ENCODE measurements at places on chromosomes 4 and X.

- peaks cover 29% of the 10 kb centered on the region for H3K36me3 ChIP-seq
- H3K4me3 ChIP-seq = peak overlapping the region; percentile 73
- H3K27ac ChIP-seq = peak overlapping the region; percentile 77
- H3K4me1 ChIP-seq = peaks cover 19% of the 10 kb centered on the region
These were observed 1.3 kb downstream of the CASP3 start for GRCh38 chr4:184648054-184648312.

DNA sequence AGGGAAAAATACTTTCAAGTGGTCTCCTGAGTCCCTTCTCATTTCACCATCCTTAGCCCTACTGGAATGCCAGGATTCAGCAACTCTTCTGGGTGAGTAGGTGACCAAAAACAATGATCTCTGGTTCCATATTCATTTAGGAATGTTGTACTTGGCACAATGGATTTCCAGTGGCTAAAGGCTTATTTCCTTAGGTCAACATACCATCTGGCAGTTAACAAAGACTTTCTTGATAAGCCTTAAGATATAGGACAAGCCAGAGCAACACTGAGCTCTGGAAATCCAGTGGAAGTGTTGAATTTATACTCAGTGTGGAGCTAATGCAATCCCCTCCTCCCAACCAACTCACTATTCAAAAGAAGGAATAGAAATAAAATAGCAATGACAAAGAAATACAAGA, 139.4 kb upstream of the EMCN start:
- no peaks in the 10 kb centered on the region for H3K4me1 ChIP-seq
- H3K27ac ChIP-seq = no peak overlapping the region
- H3K36me3 ChIP-seq = no peaks in the 10 kb centered on the region

GRCh38 chr4:62262676-62263075, 1062.5 kb downstream of the ADGRL3 start:
- H3K27me3 ChIP-seq = no peaks in the 10 kb centered on the region
- DNase-seq = no peak
- no peaks in the 10 kb centered on the region for H3K36me3 ChIP-seq
- no peaks in the 10 kb centered on the region for H3K4me1 ChIP-seq
- H3K27ac ChIP-seq = no peak overlapping the region

GRCh38 chr4:152970102-152970820, 34.1 kb downstream of the FHDC1 start:
- H3K4me3 ChIP-seq = no peak overlapping the region
- H3K4me1 ChIP-seq = no peaks in the 10 kb centered on the region
- no peaks in the 10 kb centered on the region for H3K27me3 ChIP-seq
- H3K36me3 ChIP-seq = peaks cover under 1% of the 10 kb centered on the region
- no peak for DNase-seq

- no peaks in the 10 kb centered on the region for H3K4me1 ChIP-seq
- no peak overlapping the region for H3K27ac ChIP-seq
- no peak for DNase-seq
- no peaks in the 10 kb centered on the region for H3K27me3 ChIP-seq
These were observed 20.8 kb downstream of the ABHD18 start for GRCh38 chr4:127985989-127986388.

DNA sequence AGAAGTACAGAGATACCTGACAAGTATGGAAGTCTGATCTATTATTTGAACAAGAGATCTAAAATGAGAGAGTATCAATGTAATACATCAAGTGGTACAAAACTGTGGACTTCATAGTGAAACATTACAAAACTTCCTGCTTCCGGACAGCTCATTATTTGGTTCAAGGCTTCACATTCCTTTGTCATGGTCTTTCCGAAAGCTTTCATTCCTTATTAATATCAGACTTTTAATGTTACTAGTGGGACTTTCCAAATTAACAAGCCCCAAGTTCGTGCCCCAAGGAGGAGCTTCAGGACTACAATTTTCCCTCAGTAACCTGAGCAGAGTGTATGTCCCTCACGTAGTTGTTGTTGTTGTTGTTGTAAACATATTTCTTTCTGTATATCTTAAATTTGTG, 1.2 kb downstream of the CHIC2 start:
- no peaks in the 10 kb centered on the region for H3K27me3 ChIP-seq
- H3K4me1 ChIP-seq = peaks cover 31% of the 10 kb centered on the region
- peak overlapping the region; percentile 73 for H3K27ac ChIP-seq
- H3K36me3 ChIP-seq = peaks cover 29% of the 10 kb centered on the region
- H3K4me3 ChIP-seq = peak overlapping the region; percentile 75

DNA sequence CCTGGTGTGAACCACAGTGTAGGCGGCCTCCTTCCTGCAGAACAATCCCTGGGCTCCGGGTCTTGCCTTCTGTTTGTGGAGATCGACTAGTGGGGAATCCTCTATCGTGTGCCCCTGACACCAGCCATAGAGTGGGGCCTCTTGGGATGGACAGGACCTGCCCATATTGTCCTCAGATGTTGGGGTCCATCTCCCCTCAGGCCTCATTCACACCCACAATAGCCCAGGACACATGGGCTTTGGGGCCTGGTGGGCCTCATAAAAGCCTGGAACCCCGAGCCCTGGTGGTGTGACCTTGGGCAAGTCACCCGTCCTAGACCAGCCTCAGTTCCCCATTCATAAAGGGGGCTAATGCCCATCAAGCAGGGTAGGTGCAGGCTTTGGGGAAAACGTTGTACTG, 13.2 kb upstream of the GAGE10 start:
- H3K36me3 ChIP-seq = peaks cover 9% of the 10 kb centered on the region
- peaks cover 6% of the 10 kb centered on the region for H3K4me1 ChIP-seq
- no peak for DNase-seq
- peaks cover 8% of the 10 kb centered on the region for H3K27me3 ChIP-seq
- H3K4me3 ChIP-seq = no peak overlapping the region

DNA sequence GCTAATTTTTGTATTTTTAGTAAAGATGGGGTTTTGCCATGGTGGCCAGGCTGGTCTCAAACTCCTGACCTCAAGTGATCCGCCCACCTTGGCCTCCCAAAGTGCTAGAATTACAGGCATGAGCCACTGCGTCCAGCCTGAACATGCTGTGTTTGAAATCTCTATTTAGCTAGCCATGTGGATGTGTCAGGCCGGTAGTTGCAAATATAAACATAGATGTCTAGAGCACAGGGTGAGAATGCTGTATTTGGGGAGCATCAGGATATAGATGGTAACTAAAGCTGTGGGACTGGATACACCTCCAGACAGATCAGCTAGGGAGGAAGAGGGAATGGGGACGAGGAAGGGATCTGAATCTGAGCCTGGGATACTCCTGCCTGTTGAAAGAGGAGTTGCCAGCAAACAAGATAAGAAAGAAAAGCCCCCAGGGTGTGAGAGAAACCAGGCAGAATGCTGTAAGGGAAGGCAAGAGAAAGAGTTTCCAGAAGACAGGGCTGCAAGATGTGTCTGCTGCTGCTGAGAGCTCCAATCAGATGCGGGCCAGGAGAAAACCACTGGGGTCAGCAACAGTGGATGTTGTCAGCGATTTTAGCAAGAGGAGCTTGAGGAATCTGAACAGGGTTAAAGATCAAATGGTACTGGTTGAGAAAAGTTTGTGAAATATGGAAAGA, 177.4 kb downstream of the PALLD start:
- no peaks in the 10 kb centered on the region for H3K36me3 ChIP-seq
- H3K4me1 ChIP-seq = no peaks in the 10 kb centered on the region
- no peaks in the 10 kb centered on the region for H3K27me3 ChIP-seq
- H3K27ac ChIP-seq = no peak overlapping the region
- DNase-seq = no peak

- H3K36me3 ChIP-seq = no peaks in the 10 kb centered on the region
- no peaks in the 10 kb centered on the region for H3K27me3 ChIP-seq
- H3K4me1 ChIP-seq = peaks cover 12% of the 10 kb centered on the region
- H3K4me3 ChIP-seq = no peak overlapping the region
These were observed 92.3 kb downstream of the UCHL1 start for GRCh38 chr4:41349021-41349420.

- H3K36me3 ChIP-seq = no peaks in the 10 kb centered on the region
- H3K4me3 ChIP-seq = no peak overlapping the region
- no peak overlapping the region for H3K27ac ChIP-seq
- H3K4me1 ChIP-seq = no peaks in the 10 kb centered on the region
- H3K27me3 ChIP-seq = no peaks in the 10 kb centered on the region
- DNase-seq = peak; percentile 49
These were observed 119.2 kb downstream of the IRF2 start for GRCh38 chr4:184355111-184355604.

DNA sequence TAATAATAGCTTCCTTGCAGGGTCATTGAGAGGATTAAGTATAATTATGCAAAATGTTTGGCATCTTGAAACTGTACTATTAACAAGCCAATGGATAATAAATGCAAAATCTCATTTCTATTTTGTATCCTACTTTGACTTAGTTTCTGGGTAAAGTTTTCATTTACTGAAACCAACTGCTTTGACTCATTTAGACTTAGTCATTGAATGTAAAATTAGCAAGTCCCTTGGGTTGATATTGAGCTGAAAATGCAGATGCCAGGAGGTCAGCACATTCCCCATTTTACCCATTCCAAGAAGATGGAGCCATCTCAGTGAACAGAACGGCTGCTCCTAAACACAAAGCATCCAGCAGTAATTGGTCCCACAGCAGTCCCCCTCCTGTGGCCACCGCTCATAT, 74.7 kb upstream of the GATB start:
- DNase-seq = no peak
- H3K4me1 ChIP-seq = no peaks in the 10 kb centered on the region
- H3K27ac ChIP-seq = no peak overlapping the region
- no peaks in the 10 kb centered on the region for H3K36me3 ChIP-seq
- no peak overlapping the region for H3K4me3 ChIP-seq
- H3K27me3 ChIP-seq = peaks cover 34% of the 10 kb centered on the region

DNA sequence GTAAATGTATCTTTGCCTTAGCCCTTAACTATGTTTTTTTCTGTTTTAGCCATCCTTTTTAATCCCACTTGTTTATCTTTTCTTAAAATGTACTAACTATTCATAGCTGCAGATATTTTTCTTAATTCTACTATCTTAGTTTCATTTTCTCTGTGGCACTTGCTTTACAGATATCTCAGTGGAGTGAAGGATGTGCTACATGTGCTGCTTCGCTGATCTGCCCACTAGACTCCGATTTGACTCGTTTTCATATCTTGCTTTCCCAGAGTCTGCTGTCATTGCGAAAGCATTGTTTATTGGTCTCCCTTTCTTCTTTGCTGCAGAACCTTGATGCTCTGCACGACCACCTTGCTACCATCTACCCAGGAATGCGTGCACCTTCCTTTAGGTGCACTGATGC, 30.6 kb downstream of the GUCY1B1 start:
- H3K4me3 ChIP-seq = no peak overlapping the region
- no peak for DNase-seq
- H3K27me3 ChIP-seq = no peaks in the 10 kb centered on the region
- H3K4me1 ChIP-seq = no peaks in the 10 kb centered on the region

GRCh38 chr4:76898385-76898692, 395 bp upstream of the SOWAHB start:
- H3K4me1 ChIP-seq = peaks cover 11% of the 10 kb centered on the region
- peaks cover 16% of the 10 kb centered on the region for H3K36me3 ChIP-seq

DNA sequence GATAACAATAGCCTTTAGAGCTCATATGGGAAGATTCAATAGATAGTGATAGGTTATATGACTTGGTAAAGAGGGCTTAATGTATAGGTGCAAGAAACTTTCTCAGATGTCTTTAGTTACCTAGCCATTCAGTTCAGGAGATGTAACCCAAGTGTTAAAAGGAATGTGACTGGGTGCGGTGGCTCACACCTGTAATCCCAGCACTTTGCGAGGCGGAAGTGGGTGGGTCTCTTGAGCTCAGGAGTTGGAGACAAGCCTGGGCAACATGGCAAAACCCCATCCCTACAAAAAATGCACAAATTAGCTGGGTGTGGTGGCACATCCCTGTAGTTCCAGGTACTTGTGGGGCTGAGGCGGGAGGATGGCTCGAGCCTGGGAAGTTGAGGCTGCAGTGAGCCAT, 7.9 kb downstream of the TET2 start:
- H3K36me3 ChIP-seq = no peaks in the 10 kb centered on the region
- no peak overlapping the region for H3K4me3 ChIP-seq
- DNase-seq = no peak
- no peaks in the 10 kb centered on the region for H3K27me3 ChIP-seq
- no peaks in the 10 kb centered on the region for H3K4me1 ChIP-seq
- H3K27ac ChIP-seq = no peak overlapping the region

DNA sequence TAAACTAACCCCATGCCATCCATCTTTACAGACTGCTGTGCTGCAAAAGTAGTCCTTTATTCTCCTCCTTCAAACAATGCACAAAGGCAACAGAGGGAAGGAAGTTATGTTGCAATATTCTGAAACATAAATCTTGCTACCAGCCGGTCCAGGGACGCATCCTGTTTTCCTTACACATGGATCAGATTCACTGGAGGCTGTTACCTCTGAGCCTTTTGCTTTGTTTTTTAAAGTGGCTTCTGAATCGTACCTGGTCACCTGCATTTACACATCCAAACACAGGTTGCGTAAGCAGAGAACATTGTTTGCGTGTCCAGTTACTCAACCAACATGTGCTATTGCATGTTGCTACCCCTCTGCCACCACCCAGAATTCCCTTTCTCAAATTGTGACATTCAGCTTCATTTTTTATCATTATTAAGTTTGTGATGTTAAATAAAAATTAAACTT, 8.8 kb downstream of the PPARGC1A start:
- H3K36me3 ChIP-seq = no peaks in the 10 kb centered on the region
- DNase-seq = no peak
- no peaks in the 10 kb centered on the region for H3K27me3 ChIP-seq
- no peak overlapping the region for H3K27ac ChIP-seq

DNA sequence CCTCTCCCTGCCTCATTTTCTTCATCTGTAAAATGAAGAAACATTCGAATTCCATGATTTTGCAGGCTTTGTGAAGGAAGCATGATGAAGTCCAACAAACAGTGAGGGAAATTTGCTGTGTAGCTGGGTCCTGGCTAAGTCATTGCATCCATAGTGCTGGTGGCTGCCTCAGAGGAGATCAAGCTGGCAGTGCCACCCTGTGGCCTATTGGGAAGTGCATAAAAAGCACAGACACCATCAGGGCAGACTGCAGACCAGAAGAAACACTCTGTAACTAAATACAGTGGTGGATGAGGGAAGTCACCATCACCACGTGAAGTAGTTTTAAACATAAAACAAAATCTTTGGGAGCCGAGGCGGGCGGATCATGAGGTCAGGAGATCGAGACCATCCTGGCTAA, 40.7 kb upstream of the DDX3X start:
- H3K27ac ChIP-seq = no peak overlapping the region
- no peak overlapping the region for H3K4me3 ChIP-seq
- H3K4me1 ChIP-seq = peaks cover 3% of the 10 kb centered on the region
- no peaks in the 10 kb centered on the region for H3K27me3 ChIP-seq
- no peak for DNase-seq

- H3K4me1 ChIP-seq = no peaks in the 10 kb centered on the region
- no peaks in the 10 kb centered on the region for H3K36me3 ChIP-seq
- no peak for DNase-seq
- no peak overlapping the region for H3K27ac ChIP-seq
- no peak overlapping the region for H3K4me3 ChIP-seq
These were observed 696.9 kb downstream of the PCDH7 start for GRCh38 chr4:31417040-31417439.
